ENCODE measurements at places on chromosomes 6 and 20. TPM values are rescaled to one million over a fixed set of nuclear protein-coding genes. Genes with fewer than 3 reads are reported as not detected.

Gene ANGPT4
- 0.34 TPM for polyA plus RNA-seq

Gene TRIM10
- 0.64 TPM for polyA plus RNA-seq

Gene MRAP2
- polyA plus RNA-seq, result 2.7 TPM

Gene RCAN2
- polyA plus RNA-seq, result 23.7 TPM

Gene FAM217A
- 1.3 TPM for polyA plus RNA-seq

Gene COL21A1
- 141 TPM for polyA plus RNA-seq

Gene TMEM244
- polyA plus RNA-seq, result not detected

Gene SLC39A7
- 106 TPM for polyA plus RNA-seq

Gene SMPDL3A
- 23.6 TPM for polyA plus RNA-seq

Gene NKAIN4
- 29.0 TPM for polyA plus RNA-seq

Gene NKX2-2
- polyA plus RNA-seq, result not detected

Gene TINAG
- polyA plus RNA-seq, result 38.7 TPM

Gene DSTN
- polyA plus RNA-seq, result 444 TPM

Gene DUSP15
- 18.3 TPM for polyA plus RNA-seq

Gene SLC4A11
- polyA plus RNA-seq, result 3.8 TPM

Gene TSPO2
- not detected for polyA plus RNA-seq

Gene ARFGEF3
- polyA plus RNA-seq, result 7.0 TPM

Gene TBXT
- polyA plus RNA-seq, result not detected

Gene TAF8
- 21.0 TPM for polyA plus RNA-seq

Gene MMP24
- polyA plus RNA-seq, result 2.1 TPM

Gene OPRM1
- polyA plus RNA-seq, result 0.04 TPM

Gene HELZ2
- polyA plus RNA-seq, result 10.1 TPM

Gene SAMD5
- 14.7 TPM for polyA plus RNA-seq

Gene DUSP22
- polyA plus RNA-seq, result 24.4 TPM

Gene BEND6
- polyA plus RNA-seq, result 4.1 TPM

Gene KIF13A
- polyA plus RNA-seq, result 40.2 TPM

Gene PRL
- 0.10 TPM for polyA plus RNA-seq

Gene ACTL10
- polyA plus RNA-seq, result 0.34 TPM
